ENCODE measurements at places on chromosomes 1 and 21.

DNA sequence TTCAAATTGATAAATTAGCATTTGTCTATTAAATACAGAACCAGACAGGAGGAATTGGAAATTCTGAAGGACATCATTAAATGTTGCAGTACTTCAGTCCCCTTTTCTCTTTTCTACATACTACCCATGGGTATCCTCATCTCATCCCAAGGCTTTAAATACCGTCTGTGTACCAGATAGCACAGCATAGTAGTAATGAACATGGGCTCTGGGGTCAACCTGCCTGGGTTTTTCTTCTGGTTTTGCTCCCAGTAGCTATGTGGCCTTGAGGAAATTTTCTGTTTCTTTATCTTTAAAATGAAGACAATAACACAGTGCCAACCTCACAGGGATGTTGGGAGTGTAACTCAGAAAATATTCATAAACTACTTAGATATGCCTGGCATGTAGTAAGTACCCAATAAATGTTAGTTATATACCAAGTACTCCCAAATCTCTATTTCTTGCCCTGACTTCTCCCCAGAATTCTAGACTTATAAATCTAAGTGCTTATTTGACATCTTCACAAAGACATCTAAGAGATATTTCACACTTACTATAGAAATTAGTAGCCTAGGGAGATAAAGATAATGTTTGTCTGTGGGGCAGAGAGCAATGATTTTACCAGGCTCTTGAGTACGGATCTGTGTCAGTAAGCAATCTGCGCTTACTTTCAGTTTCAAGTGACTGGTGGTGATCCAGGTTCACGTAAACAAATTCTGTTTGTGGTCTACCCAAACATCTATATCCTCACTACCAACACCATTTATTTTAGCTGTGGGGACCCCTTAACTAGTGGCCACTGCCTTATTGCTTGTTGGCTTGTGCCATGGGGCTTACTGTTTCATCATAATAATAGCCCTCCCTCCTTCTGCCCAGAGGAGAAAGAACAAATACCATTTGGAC is 37.3 kb downstream of the VANGL2 start:
- DNase-seq: no peak

DNA sequence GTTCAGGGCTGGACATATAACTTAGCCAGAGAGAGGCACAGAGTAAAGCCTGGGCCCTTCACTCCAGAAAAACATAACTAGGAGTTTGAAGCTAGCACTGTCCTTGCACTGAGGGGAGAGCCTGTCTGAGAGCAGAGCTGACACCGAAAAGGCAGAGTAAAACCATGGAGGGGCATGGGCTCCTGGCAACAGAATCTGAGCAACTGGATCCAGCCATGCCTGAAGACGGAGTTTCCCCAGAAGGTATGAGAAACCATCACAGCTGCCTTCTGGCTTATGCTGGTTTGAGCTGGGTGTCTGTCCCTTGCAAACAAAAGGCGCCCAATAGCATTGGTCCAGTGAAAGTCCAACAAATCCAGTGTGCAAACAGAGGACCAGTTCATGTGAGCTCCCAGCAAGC is 137.5 kb downstream of the NPHP4 start:
- DNase-seq: no peak

DNA sequence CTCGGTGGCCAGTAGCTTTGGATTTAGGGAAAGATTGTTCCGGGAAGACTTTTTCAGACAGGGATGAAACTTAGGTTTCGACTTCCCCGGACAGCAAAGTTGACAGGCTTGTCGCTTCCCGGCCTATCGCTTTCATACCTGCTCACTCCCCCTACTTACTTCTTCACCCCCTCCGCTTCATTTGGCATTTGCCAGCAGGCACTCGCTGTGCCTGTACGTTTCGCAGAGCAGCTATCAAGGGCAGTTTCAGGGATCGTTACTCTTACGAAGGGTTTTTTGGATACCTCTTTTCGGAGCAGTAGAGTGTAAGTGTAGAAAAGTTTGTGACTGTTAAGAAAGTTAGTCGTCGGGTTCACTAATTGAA is 393 bp downstream of the BLZF1 start:
- peak; percentile 39 for DNase-seq

GRCh38 chr1:116921301-116921885 is 11.7 kb downstream of the PTGFRN start:
- no peak for DNase-seq

DNA sequence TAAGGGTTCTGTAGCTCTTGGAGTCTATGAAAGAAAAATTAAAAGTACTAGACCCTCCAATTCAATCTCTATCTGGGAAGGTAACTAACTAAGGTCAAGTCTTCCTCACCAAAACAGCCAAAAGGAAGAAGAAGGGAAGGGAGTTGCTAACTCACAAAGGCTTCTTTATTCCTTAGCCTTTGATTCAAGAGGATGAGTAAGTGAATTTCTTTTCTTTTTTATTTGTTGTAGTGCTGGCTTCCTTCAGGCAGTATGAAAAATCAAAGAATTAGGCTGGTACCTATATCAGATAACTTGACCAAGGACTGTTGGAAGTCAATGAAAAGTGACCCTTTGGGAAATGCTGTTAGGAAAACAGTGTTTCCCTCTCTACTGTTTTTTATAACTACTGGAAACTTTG is 144.4 kb upstream of the NRIP1 start:
- no peak for DNase-seq

DNA sequence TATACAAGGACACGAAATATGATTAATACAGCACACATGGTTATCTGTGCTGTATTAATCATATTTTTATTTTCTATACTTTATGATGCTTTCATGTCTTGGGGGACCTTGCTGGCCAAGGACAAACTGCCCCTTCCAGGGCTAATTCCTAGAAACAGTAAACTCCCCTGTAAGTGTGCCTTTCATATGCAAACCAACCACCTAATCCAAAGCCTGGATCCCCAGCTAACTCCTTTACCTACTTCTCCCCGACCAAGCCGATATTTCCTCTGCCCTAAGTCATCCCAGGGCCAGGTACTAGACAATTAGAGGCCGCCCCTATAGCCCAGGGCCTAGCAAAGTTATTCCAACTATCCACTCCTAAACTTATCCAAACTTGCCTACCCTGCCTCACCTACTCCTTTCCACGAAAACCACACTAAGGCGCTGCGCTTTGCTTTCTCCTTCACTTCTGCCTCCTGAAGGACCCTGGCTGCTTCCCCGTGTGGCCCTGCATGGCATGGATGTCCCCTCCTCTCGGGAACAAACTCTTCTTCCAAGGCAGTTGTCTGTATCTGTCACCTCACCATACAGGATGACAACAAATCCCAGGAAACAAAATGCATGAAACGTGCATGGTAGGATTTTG is 10.2 kb downstream of the SH3BP5L start:
- no peak for DNase-seq

GRCh38 chr1:109307274-109308021 is 637 bp upstream of the MYBPHL start:
- no peak for DNase-seq

GRCh38 chr1:119327094-119327449 is 41.5 kb upstream of the HAO2 start:
- DNase-seq: no peak

DNA sequence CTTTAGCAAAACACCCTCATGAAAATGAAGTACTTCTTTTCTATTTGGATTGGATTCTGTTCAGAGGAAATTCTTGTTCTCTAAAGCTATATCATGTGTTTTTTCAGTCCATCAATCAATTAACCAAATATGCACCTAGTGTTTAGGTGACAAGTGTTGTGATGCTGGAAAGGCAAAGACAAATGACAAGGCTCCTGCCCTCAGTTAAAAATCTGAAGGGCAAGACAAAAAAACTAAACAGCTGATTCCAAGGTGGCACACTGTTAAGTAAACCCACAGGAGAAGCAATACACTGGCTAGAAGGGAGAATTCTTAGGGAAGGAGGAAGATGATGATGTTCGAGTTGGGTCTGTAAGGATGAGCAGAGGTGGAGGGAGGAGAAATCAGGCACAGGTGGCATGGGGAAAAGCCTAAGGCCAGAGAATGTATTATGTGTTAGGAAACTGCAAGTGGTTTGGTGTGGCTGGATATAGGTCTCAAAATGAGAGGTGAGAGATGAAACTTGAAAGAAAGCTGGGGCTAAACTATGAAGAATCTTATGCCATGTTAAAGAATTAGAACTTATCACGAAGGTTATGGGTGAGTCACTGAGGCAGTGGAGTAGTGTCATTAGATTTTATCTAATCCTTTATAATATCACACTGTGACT is 51.8 kb upstream of the GFI1 start:
- DNase-seq: no peak

DNA sequence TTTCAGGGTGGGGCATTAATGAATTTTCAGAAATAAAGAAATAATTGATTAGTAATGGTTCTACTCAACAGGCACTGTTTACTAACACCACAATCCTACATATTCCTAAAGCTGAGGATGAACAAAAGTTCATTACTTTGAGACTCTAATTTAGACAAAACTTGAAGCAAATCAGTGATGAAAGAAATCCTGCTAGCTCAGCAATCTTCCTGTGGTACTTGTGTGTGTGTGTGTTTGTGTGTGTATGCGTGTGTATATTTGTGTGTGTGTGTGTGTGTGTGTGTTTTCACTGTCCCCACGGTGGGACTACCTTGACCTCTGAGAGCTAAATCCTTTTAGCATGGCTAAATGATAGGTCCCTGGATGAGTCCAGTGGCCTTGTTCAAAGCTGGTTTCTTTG is 48.5 kb upstream of the RAB3GAP2 start:
- DNase-seq: no peak

GRCh38 chr1:17834561-17835100 is 79.5 kb downstream of the ACTL8 start:
- DNase-seq: no peak

DNA sequence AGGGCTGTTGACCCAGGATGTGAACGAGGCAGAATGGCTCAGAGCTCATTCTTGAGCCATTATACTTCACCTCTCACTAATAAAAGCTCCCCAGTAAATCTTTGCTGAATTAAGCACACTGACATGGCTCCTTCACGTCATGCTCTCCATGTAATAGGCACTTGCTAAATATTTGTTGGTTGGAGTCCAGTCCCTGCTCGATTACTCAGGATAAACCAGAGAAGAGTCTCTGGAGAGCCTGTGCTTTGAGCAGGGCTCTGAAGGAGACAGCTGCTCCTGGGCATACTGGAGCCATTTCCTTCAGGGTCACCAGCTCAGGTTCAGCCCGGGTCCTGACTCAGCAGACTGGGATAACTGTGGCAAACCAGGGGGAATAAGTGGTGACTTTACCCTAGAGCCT is 46.9 kb downstream of the HLX start:
- no peak for DNase-seq

DNA sequence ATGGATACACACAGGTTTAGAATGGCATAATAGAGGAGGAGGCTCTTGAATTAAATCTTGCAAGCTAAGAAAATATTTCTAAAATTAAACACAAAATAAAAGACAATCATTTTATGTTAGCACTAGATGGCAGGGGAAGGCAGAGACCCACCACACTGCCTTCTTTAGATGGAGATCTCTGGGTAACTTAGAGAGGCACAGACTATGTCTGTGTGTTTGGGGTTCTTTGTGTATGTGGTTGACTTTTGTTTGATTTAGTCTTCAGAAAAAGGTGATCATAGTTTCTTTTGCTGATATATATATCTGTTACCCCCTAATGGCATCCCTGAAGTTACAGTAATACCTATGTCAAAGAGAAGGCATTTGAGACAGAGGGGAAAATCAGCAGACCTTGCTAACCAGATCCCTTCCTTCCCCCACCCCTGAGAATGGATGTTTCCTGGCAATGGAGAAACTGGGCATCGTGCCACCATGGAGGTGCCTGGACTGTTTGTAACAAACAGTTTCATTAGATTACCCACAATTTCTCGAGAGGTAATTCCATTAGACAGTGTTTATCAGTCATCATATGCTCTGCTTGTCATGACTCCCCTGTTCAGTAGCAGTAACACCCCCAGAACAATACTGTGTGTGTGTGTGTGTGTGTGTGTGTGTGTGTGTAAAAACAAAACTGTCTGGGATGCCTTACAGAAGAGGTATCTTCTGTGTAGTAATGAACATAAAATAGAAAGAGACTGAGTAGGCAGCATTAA is 228.3 kb upstream of the DEPDC1 start:
- no peak for DNase-seq

DNA sequence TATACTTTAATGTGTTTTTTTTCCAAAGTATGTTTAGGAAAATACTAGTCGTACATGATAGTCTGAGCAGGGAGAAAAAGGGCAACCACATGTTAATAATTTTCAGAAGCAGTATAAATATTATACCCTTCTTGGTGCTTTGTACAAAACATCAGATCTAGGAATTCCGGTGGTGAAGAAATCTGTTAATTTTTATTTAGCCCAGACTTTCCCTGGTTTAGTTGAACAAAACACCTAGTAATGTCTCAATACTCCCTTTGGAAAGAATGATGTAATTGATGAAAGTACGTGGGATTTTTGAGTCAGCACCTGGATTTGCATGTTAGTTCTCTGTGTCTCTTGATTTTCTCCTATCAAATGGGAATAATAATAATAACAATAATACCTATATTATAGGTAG is 38.4 kb upstream of the KCNK2 start:
- no peak for DNase-seq

- DNase-seq: no peak
These were observed 352.0 kb downstream of the NUF2 start for GRCh38 chr1:163673759-163674151.

DNA sequence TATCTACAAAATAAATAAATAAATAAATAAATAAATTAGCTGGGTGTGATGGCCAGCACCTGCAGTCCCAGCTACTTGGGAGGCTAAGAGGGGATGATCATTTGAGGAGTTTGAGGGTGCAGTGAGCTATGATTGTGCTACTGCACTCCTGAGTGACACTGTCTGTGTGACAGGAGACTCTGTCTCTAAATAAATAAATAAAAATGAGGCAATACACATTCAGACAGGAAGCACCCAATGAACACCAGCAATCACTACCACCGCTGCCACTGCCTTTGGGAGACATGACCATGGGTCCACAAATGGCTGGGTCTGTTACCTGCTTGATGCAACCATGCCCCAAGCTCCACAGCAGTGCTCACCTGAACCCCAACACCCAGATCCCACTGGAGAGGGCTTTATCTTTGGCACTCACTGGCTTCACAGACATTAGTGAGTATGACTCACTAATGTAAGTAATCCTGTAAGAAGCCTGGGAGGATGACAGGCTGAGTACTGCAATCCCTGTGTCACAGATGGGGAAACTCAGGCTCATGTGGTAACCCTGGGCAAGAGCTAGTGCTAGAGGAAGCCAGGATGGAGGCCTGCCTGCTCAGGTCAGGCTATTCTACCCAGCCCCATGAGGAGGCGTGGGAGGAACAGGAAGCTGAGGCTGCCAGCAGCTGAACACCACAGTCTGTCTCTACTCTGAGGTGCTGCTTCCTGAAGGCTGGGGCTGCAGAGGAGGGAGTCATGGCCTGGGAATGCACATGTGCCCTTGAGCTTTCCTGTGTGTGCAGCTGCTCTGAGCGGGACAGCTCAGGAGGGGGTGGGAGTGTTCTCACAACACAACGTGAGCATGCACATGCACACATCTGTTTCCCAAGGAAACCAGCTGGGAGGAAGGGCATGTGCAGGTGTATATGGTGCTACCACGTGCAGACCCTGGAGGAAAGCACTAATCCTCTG is 43.0 kb downstream of the SLC9A1 start:
- no peak for DNase-seq

- DNase-seq: no peak
These were observed 404.4 kb downstream of the USP25 start for GRCh38 chr21:16134134-16134533.
